ENCODE measurements at places on chromosomes 11 and 22.
A peak's percentile ranks its signal among the peaks of the same experiment; 100 is the strongest.

GRCh38 chr11:17382046-17382728 is 6.3 kb downstream of the KCNJ11 start:
- H3K27me3 ChIP-seq, result no peaks in the 10 kb centered on the region
- no peaks in the 10 kb centered on the region for H3K36me3 ChIP-seq
- peaks cover 4% of the 10 kb centered on the region for H3K4me1 ChIP-seq
- no peak for DNase-seq
- no peak overlapping the region for H3K27ac ChIP-seq
- H3K4me3 ChIP-seq, result no peak overlapping the region

- no peaks in the 10 kb centered on the region for H3K27me3 ChIP-seq
- H3K4me1 ChIP-seq, result no peaks in the 10 kb centered on the region
- H3K36me3 ChIP-seq, result no peaks in the 10 kb centered on the region
These were observed 54.5 kb upstream of the ZBTB44 start for GRCh38 chr11:130369141-130369691.

- no peak for DNase-seq
- no peaks in the 10 kb centered on the region for H3K27me3 ChIP-seq
- H3K36me3 ChIP-seq, result peaks cover 52% of the 10 kb centered on the region
- H3K4me3 ChIP-seq, result no peak overlapping the region
- H3K4me1 ChIP-seq, result no peaks in the 10 kb centered on the region
These were observed 14.8 kb downstream of the ALG12 start for GRCh38 chr22:49903322-49904039.

DNA sequence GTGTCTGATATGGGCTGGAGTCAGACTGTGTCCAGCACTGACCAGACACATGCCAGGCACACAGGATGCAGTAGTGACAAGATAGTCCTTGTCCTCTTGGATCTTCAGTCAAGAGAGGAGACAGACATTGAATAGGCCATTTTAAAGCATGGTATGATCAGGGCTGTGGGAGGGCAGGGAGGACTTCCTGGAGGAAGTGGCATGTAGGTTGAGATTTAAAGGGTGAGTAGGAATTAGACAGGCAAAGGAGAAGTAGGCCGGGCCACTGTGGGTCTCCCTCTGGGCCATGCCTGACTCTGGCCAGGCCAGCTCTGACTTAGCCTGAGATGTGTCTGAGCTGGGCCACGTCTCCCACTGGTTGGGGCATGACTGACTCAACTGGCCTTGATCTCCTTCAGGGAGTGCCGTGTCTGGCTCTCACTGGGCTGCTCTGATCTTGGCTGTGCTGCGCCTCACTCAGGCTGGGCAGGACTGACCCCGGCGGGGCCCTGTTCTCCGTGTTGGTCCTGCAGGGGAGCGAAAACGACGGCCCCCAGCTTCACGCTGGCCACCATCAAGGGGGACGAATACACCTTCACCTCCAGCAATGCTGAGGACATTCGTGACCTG is 71.2 kb downstream of the MYO7A start:
- H3K27me3 ChIP-seq, result no peaks in the 10 kb centered on the region
- no peak overlapping the region for H3K4me3 ChIP-seq
- H3K27ac ChIP-seq, result no peak overlapping the region
- H3K36me3 ChIP-seq, result no peaks in the 10 kb centered on the region
- peak; percentile 48 for DNase-seq

DNA sequence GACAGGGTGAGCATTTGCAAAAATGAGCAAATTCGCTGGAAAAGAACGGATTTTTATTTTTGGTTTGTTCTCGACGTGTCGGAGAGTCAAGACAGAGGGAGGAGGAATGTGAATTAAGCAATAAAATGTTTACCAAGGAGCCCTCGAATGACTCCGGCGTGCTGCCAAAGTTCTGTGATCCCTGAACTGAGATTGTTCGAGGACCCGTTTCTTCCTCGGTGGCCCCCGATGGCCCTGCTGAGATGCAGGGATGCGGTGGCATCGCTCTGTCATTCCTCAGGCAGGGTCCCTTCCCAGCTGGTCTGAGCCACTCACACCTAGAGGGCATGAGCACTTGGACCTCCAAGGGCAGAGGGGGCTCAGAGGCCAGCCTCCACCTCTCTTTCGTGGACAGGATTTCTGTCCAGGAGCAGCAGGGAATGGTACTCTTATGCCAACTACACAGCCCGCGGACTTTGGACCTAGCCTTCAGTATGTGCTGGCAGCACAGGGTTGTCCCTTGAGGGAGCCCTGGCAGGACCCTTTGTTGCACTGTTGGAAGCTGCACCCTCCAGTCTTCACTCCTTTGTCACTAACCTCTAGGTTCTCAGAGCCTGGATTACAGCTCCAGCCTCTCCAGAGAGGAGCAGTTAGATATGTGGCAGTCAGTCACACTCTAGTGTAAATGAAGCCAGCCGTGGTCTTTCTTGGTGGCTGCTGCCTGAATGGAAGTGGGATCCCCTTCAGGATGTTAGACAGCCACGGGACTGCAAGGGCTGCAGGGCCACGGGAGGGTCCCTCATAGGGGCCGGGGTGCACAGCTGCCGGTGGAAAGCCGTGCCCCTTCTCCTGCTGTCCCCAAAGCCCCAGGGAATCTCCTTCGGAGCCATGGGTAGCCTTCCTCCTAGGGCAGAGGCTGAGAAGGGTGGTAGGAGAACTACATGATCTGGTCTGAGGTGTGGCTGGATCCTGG is 109.4 kb upstream of the ANO1 start:
- no peak for DNase-seq
- peak overlapping the region; percentile 84 for H3K27ac ChIP-seq
- H3K27me3 ChIP-seq, result no peaks in the 10 kb centered on the region
- H3K4me1 ChIP-seq, result peaks cover 19% of the 10 kb centered on the region
